ENCODE measurements at places on chromosomes 2 and 18.

DNA sequence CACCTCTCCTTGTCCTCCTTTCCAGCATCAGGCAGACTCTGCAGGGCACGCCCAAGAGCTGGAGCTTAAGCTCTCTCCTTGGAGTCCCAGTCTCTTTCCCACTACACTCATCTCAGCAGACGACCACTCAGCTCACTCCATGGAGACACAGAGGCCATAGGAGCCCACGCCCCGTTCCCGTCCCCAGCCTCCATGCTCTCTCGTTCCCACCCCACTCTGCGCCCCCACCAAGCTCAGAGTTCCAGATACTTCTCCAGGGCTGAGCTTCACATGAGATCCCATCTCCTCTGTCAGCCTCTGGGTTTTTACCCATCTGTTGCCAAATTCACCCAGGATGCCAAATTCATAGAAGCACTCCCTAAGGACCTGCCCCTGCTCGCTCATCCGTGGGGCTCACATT lies 87.3 kb downstream of the MALT1 start:
- DNase-seq, result no peak

- no peak for DNase-seq
Observed at GRCh38 chr2:236872981-236873380, 212.7 kb upstream of the COPS8 start.

- DNase-seq, result no peak
Observed at GRCh38 chr2:218184331-218184730, 17.6 kb upstream of the CXCR1 start.

DNA sequence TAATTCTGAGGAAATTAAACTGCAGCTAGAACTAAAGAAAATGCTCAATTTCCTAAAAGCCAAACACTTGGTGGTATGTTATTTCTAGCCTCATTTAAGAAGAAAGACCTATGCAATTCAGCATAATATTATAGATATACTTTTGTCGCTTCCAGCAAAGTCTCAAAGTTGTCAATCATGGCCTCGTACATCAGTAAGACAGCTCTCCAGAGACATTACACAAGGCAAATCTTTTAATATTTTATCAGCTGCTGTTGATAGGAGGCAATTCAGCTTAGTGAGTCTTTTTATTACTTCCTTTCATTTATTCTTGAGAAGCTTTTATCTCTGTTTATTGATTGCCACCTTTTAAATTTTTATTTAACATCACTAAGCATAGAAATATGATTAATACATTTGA lies 294.3 kb downstream of the FSIP2 start:
- no peak for DNase-seq

GRCh38 chr18:10798727-10799550 lies 273.1 kb downstream of the NAPG start:
- no peak for DNase-seq

DNA sequence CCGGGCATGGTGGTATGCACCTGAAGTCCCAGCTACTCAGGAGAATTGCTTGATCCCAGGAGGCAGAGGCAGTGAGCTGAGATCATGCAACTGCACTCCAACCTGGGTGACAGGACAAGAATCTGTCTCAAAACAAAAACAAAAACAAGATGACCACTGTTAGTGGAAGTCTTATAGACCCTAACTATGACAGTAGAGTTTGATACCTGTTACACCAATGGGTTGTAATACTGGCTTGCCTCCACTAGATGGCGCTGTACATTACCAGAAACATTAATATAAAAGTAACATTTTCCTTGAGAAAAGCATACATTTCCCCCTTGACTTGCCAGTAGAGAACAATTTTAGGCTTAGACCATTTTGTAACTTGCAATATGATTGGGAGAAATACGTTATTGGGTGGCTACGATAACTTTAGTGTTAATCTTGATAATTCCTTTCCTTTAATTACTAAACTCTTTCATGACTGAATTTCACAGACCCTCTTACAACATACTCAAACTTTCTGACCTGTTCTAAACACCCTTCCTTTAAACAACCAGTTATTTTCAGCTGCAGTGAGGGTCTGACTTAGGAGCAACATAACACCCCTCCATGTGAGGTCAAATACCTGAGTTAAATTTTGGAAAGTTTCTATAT lies 19.5 kb downstream of the SLC25A52 start:
- peak; percentile 12 for DNase-seq

DNA sequence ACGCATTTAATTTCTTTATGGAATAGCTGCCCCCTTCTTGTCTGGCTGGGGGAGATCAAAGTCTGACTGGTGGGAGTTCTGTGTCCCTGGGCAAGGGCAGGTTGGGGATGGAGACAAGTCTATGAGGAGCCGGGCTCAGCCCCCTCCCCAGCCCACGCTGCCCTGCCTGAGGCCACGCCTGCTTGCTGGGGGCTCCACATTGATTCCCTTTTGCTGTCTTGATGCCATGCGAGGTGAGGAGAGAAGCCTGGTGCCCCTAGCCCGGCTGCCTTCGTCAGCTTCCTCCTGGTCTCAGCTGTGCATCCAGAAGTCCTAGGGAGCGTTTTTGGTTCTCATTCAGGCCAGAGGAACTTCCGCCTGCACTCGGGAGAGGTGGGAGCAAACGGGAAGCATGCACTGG lies 247.9 kb downstream of the NDUFA10 start:
- DNase-seq, result no peak

All from mammary epithelial cell (primary cell).